ENCODE measurements at places on chromosomes 6 and 20.

GRCh38 chr6:52983159-52983848 is 11.8 kb downstream of the GSTA4 start:
- no peak for DNase-seq

- DNase-seq: peak; percentile 53
These were observed 535 bp downstream of the EXOC2 start for GRCh38 chr6:692356-692851.

DNA sequence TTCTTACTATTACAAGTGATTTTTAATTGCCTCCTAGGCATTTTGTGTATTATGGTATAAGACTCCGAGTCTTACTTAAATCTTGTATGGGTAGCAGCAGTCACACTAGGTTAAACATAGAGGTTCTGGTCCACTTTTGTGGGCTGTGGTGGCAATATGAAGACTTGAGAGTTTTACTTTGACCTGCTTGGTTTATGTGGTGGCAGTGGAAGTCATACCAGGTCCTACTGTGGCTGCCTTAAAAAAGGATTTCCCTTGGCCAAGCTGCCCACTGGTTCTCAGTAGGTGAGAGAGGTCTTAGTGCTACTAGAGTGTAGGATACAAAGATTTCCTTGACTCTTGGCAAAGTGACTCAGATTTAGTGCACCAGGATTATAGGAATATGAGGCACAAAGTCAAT is 44.2 kb upstream of the NKAIN2 start:
- no peak for DNase-seq

DNA sequence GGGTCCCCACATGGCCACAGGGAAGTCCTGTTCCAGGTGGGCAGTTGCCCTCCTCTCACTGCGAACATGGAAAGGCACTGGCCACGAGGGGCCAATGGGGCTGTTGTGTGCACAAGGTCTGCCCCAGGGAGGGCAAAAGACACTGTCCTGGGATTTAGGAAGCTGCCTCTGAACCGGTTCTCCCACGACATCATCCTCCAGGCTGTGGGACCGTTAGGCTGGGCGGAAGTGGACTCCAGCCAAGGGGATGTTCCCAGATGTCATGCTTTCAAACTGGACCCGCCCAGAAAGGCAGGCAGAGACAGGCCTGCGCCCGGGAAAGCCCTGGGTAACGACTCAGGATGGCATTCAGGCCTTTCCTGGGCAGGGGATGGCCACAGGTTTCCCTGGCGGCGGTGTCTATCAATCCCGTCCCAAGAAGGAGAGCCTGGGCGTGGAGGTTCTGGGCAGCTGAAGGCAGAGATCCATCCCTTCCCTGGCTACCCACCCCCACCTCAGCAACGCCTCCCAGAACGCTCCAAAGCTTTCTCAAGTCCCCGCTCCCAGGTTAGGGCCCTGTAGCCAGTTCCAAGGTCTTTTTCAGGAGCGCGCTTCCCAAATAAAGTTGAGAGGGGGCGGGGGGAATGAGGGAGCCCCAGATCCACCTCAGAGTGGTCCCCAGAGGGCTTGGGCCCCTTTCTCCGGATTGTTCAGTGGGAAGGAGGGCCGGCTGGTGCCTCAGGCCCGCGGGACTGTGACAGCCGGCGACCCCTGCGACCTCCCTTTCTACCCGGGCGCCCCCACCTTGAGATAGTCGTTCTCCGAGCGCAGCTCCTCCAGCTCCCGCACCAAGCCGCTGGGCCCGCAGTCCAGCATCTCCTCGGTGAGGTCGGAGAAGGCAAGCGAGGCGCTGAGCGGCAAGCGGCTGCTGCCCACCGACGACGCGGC is 13.8 kb upstream of the TLDC2 start:
- no peak for DNase-seq

DNA sequence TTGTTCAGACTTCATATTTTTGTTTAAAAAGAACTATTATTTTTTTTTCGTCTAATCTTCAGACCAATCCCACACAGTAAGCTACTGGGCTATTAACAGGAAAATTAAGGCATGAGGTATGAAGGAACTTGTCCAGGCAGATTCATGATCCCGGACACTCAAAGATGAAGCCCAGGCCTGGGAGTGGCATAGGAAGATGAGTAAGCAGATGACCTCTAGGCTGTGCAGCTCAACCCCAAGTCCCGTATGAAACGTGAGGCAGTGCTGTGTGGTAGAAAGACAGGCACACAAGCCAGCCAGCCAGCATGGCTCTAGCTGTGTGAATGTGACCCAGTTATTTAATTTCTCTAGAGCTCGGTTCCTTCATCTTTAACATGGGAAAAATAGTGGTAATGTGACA is 231.9 kb downstream of the CLIC5 start:
- no peak for DNase-seq

GRCh38 chr6:168226061-168226752 is 93.4 kb downstream of the DACT2 start:
- no peak for DNase-seq

DNA sequence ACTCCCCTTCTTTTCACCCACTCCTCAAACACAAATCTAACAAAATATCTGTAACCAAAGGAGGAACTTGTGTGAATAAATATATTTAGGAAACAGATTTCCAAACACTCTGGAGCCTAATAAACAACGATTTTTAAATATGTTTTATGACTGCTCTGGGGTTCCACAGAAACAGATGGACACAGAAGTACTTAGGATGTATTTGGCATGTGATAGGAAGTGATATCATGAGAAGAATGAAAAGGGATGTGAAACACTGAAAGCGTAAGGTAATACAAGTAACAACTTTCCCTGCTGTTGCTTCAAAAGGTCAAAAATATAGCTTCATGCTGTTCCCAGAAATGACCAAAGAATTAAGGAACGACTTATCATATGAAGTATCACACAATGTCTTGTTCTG is 26.1 kb upstream of the ENPP1 start:
- no peak for DNase-seq

- no peak for DNase-seq
These were observed 1.6 kb upstream of the TCF21 start for GRCh38 chr6:133887156-133887879.

DNA sequence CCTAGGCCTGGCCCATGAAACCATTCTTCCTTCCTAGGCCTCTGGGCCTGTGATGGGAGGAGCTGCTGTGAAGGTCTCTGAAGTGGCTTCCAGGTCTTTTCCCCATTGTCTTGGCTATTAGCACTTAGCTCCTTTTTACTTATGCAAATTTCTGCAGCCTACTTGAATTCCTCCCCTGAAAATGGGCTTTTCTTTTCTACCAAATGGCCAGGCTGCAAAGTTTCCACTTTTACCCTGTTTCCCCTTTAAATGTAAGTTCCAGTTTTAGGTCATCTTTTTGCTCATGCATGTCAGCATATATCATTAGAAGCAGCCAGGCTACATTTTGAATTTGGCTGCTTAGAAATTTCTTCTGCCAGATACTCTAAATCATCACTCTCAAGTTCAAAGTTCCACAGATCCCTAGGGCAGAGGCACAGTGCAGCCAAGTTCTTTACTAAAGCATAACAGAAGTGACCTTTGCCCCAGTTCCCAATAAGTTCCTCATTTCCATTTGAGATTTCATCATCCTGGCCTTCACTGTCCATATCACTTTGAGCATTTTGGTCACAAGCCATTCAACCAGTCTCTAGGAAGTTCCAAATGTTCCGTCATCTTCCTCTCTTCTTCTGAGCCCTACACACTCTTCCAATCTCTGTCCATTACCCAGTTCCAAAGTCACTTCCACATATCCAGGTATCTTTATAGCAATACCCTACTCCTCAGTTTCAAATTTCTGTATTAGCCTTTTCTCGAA is 71.9 kb downstream of the TBC1D7 start:
- no peak for DNase-seq

- no peak for DNase-seq
These were observed 46.8 kb upstream of the SLCO4A1 start for GRCh38 chr20:62595491-62595890.

- no peak for DNase-seq
These were observed 6.0 kb downstream of the NUS1 start for GRCh38 chr6:117681162-117681741.

DNA sequence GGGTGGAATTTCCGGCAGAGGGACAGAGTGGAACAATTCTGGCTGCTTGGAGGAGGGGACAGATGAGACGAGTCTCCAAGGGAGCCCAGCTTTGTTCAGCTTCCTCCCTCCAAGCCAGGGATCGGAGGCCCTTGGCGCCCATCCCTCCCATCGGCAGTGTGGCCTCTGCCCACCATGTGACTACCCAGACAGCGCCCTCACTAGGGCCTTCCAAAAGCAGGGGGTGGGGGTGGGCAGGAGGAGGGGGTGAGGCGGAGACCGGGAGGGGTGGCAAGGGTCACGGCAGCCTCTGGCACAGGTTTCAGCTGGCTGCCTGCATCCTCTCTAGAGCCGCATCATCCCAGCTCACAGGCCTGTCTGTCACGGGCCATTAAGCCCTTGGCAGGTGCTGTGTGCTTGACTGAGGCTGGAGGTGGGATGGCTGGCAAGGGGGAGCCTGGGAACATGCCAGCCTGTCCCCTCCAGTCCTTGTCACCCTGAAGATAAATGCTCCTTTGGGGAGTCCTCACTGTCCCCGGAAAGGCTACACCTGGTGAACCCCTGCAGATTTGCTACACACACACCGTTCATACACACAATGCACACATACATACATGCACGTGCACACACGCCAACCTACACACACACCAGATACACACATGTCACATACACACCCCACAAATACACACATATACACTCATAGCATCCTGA is 6.2 kb upstream of the FGD2 start:
- no peak for DNase-seq

GRCh38 chr20:17485017-17485416 is 46.2 kb downstream of the BFSP1 start:
- DNase-seq: no peak

DNA sequence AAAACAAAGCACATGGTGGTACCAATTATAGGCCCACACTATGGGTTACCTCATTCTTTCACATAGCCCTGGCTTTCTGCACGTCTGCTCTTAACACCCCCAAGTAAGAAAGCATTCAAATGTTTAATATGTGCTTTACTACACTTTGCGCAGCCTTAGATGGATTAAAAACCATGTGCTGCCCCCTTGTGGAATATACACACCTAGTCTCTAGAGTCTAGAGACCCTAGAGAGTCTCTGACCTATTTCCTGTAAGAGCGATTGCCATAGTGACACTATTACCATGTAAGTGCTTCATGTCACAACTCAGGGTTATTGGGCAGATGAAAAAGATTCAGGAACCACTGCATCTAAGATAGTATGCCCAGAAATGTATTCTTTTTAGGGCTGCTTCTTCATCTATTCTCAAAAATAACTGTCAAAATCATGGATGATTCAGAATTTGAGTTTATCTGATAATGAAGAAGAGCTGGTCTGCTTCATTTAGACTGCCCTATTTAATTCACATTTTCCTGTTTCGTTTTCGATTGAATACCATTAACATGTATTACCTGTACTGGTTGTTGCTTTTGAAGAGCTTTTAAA is 186.3 kb downstream of the ADGB start:
- no peak for DNase-seq

DNA sequence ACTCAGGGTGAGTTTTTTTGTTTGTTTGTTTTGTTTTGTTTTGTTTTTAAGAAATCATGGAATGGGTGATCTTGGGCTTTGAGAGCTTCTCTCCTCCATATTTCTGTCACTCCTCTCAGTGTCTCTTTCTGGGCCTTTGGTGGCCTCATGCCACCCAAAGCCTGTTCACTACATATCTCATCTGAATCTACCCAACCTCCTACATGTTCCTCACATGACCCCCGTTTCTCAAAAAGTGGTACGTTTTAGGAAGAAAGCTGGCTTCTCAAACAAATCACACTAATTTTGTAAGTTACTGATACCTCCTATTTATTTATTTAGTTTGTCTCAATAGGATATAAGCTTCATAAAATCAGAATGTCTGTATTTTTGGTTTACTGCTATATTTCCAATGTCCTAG is 80.0 kb downstream of the SESN1 start:
- no peak for DNase-seq

DNA sequence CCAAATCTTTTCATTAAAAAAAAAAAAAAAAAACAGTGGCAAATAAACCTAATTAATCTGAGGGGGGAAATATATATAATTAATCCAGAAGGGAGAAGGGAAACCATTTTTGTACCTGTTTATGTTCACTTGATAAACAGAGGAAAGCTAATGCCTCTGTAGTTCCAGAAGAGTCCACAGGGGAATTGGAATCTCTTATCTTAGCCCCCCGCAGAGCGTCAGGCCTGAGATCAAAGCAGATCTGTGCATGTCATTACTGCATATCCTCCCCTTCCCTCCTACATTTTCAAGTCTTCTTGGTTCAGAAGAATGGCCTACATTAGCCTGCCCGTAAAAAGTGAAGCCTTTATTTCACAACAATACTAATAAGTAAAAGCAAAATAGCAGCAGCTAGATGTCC is 157.2 kb downstream of the PTPRT start:
- no peak for DNase-seq

- DNase-seq: no peak
These were observed 12.0 kb downstream of the LRP11 start for GRCh38 chr6:149852180-149852579.

GRCh38 chr20:50278377-50278683 is 87.7 kb downstream of the CEBPB start:
- no peak for DNase-seq

DNA sequence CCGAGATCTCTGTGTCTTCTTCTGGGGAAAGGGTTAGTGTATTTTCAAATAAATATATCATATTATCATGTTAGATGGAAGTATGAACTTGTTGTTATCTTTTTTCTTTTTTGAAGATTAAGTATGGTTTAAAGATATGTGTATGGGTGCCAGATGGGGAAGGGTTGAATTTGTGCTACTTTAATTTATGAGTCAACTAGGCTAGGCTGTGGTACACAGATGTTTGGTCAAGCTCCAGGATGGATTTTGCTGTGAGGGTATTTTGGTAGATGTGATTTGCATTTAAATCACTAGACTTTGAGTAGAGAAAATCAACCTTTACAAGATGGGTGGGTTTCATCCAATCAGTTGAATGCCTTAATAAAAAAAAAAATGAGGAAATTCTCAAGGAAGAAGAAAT is 886.6 kb upstream of the ADGRB3 start:
- no peak for DNase-seq

GRCh38 chr20:62297449-62298227 is 5.2 kb upstream of the ADRM1 start:
- DNase-seq: no peak

GRCh38 chr20:50819349-50819748 is 24.5 kb downstream of the BCAS4 start:
- DNase-seq: no peak

GRCh38 chr6:35084511-35085203 is 56.5 kb downstream of the TCP11 start:
- no peak for DNase-seq

- DNase-seq: no peak
These were observed 3.6 kb upstream of the C20orf144 start for GRCh38 chr20:33658510-33658909.

DNA sequence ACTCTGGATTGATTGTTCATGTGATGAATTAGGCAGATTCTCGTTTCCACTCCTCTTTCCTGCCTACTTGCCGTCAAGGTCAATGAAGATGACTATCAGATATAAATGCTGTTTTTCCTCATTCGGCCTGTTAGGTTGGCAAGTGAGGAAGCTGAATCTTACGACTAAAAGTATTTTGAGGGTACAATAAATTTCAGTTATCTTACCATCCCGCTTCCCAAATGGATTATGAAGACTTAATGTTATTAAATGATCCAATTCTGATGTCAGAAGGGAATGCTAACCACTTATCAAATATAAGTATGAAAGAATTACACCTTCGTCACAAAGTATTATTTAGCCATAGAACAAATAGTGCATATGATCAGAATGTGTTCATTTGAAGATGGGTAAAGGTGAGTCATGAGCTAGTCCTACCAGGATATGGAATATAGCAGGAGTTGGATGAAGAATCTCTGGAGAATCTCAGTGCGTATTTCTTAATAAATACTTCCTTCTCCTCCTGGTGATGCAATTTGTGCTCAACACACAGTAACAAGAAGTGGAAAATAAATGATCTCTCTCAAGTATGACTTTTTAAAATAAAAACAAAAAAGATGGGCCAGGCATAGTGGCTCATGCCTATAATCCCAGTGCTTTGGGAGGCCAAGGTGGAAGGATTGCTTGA is 4.6 kb downstream of the GPLD1 start:
- DNase-seq: no peak

Data from stimulated activated CD8-positive, alpha-beta memory T cell treated with anti-CD3 and anti-CD28 coated beads, Interleukin-7, amount 100 ng/mL, for 1 hour (primary cell).